ENCODE measurements at places on chromosomes 11 and 22.

DNA sequence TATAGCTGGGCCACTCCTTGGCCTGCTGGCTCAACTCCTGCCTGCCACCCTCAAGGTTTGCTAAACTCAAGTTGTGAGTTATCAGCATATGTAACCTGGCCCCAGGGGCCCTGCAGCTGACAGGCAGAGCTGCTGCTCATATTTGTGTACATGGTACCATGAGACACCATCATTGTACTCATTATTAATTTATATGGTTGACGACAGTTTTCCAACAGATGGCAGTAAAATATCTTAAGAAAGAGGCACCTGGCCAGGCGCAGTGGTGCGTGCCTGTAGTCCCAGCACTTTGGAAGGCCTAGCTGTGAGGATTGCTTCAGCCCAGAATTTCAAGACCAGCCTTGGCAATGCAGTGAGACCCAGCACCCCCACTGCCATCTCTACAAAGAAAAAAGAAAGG is 11.4 kb upstream of the DENND5A start:
- DNase-seq: no peak

DNA sequence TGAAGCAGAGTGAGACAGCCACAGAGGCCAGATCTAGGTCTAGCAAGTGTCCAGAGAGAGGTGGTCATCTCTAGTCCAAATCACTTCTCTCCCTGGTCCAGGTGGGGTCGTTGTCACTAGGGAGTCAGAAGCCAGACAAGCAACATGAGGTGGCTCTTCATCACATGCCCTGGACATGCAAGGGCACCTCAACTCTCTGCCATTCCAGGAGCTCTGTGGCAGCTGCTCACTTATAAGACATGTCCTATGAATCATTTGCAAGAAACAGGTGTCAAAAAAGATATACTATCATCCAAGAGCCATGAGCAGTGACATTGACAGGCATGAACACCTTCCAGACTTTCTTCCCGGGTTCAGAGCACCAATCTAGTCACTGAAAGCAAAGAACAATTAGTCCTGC is 130.8 kb downstream of the GALNT18 start:
- DNase-seq: no peak

DNA sequence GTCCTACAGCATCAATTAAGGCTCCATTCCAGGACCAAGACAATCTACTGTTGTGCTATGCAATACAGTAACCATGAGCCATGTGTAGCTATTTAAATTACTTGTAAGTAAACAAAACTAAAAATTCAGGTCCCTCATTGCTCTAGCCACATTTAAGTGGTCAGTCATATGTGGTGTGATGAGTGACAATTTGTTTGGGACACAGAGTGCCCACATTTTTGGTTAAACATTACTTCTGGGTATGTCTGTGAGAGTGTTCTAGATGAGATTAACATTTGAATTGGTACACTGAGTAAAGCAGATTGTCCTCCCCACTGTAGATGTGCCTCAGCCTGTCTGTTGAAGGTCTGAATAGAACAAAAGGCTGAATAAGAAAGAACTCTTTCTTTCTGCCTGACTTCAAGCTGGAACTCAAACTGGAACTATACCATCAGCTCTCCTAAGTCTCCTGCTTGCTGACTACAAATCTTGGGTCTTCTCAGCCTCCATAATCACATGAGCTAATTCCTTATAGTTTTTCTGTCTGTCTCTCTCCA is 15.8 kb downstream of the KBTBD3 start:
- no peak for DNase-seq

DNA sequence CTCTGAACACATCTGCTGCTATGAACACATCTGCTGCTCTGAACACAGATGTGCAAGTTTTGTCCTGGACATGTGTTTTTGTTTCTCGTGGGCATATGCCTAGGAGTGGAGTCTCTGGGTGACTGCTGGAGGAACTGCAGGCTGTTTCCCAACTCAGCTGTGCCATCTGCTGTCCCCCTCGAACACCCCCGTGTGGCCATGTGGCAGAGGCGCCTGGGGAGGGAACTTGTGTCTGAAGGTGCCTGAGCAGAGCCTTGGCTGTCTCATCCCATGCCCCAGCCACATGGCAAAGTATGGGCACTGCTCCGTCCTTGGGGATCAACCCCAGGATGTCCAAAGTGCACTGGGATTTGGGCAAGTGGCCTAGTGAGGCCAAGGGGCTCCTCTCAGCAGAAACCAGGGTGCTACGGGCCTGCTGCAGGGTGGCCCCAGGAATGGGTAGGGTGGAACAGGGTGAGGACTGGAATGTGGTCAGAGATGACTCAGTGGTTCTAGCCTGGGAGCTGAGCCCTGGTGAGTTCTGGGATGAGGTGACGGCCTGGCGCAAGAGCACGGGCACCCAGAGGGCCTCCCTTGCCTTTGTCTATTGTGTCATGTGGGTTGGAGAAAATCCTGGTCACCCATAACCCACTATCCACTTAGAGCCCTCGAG is 14.7 kb downstream of the GATD1 start:
- no peak for DNase-seq

GRCh38 chr11:64649291-64649697 is 58.3 kb downstream of the SLC22A12 start:
- DNase-seq: no peak

DNA sequence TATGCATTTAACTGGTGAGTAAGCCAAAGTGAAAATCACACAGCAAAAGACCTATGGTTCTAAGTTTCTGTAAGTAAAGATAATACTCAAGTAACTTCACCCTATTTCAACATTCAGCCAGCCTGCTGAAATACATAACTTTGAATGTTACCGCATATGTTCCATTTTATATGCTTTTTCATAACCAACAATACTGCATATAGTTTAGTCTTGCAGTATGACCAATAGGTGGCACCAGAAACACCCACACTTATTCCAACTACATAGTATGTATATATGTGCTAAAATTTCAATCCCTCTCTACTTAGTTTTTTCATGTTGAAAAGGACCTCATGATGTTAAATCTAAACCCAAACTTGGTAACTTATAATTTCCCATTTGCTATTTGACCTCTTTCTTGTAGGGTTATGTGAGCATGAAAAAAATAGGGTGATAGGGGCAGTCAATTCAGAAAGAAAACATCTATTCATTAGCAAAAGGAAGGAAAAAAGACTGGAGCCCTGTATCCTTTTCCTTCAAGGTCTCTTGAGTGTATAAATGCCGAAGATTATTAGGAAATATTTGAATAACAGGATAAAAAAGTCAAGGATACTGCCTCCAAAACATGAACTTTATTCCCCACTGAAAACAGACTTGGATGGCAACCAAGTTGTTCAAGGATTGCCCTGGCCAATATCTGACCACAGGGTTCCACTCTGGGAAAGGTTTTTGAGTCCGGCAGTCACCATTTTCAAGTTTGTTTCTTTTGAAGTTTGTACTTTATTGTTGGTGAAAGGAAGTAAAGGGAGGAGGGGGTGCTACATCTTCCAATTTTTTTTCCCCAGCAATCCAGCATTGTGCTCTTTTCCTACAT is 23.8 kb upstream of the FZD4 start:
- DNase-seq: no peak

DNA sequence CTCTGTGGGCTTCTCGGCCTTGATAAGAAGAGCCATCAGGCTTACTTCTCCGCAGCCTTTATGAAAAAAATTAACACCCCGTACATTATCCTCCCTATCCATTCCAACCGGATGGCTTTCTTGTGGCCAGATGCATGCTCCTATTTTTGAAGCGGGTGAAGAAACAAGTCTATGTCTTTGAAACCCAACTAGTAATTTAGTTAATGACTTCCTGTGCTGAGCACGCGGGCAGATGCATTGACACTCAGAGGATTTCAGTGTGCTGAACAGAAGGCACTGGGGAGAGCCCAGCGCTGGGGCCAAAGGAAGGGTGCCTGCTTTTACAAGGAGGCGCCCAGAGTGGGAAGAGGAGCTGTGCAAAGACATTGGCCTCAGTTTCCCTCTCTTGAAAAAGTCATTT is 53.3 kb downstream of the ARHGAP8 start:
- no peak for DNase-seq

GRCh38 chr11:76175783-76176182 is 30.5 kb downstream of the WNT11 start:
- no peak for DNase-seq

GRCh38 chr22:46484156-46484860 is 53.1 kb downstream of the CELSR1 start:
- no peak for DNase-seq

GRCh38 chr11:1305501-1306056 is 3.9 kb downstream of the TOLLIP start:
- DNase-seq: no peak

DNA sequence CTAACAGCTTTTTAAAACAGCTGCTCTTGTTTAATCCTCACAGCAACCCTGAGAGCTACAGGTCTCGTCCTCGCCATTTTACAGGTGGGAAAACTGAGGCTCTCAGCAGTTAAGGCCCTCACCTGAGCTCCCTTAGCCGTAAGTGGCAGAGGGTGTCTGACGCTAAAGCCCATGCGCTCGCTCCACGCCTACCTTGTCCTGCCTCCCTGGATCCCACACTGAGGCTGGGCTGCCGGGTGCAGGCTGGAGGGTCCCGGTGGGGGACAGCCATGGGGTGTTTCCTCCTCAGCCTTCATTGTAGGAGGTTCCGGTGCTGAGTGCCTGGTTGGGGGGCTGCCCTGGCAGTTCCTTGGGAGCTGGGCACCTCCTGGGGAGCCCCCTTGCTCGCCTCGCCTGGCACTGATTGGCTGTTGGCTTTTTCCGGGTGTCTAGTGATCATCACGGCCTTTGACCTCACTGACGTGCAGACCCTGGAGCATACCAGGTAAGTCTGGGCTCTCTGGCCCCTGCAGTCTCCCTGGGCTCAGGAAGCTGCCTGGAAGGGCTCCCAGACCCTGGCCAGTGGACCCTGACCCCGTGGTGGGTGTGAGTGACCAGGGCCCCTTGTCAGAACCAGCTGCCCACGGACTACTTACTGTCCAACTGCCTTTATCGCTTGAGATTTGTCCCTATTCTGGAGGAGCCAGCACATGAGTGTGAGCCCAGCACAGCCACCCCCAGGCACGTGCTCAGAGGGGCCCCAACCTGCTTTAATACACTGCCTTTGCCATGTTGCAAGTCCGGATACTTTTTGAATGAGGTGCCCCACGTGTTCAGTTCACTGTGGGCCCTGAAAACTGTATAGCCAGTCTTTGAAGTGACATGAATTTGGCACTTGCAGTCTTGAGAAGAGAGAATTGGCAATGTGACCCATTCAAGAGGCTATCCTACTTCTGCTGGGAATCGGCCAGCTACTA is 12.6 kb downstream of the RAB36 start:
- no peak for DNase-seq

DNA sequence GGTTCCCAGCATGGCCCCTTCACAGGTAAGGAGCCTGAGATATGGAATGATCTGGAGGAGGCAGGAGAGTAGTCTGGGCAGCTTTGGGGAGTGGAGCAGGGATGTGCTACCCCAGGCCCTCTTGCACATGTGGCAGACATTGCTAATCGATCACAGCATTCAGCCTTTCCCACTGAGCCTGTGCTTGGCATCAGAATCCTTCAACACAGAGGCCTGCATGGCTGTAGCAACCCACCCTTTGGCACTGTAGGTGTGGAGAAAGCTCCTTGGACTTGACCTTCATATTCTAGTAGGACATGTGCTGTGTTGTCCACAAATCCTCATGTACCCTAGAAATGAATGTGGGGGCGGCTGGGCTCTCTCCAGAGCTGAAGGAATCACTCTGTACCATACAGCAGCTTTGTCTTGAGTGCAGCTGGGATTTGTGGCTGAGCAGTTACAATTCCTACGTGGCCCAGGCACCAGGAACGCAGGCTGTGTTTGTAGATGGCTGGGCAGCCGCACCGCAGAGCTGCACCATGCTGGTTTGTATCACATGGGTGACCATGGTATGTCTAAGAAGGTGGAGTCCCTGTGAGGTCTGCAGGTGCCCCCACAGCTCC is 21.8 kb upstream of the PPP6R3 start:
- DNase-seq: no peak

GRCh38 chr11:66063900-66064299 is 6.2 kb upstream of the PACS1 start:
- no peak for DNase-seq

DNA sequence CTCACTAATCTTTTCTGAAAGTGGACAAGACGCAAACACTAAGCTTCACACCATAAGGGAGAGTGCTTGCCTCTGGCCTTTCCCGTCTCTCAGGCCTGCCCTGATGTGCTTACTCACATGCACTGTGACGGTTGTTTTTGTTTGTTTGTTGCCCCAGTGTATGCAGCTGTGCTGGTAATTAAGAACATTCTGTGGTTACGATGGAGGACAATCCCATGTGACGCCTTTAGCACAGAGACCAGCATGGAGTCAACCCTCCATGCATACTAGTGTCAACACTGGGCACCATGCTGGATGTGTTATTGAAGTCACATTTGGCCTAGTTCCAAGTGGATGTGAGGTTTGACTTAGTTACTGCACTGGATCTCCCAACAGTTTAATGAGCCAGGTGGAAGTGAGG is 27.8 kb upstream of the CDON start:
- no peak for DNase-seq

- DNase-seq: no peak
These were observed 56.7 kb downstream of the APIP start for GRCh38 chr11:34859496-34859895.

- DNase-seq: no peak
These were observed 68.9 kb downstream of the NECTIN1 start for GRCh38 chr11:119659971-119660723.

- DNase-seq: no peak
These were observed 75.3 kb upstream of the CREB3L1 start for GRCh38 chr11:46202149-46202548.

DNA sequence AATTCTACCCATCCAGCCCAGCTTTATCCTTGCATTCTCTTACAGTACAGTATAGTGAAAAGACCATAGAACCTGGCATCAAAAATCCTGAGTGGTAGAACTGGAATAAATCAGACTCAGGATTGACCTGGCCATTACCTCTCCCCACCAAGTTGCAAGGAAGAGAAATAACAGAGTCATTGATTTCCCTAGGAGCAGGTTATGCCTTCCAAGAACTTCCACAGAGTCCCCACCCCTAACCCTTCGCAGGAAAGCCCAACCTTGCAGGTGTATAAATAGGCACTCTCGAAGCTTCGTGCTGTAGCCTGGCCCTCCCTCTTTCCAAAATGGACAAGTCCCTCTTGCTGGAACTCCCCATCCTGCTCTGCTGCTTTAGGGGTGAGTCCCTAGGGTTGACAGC is at the start of gene PATE1:
Gene PATE1, plus strand, starts transcription at position 301 of the 400 bp plus-strand sequence. Its CDS starts 26 bp downstream, at position 327.
- no peak for DNase-seq

GRCh38 chr11:47506795-47507562 is 46.0 kb downstream of the CELF1 start:
- no peak for DNase-seq

GRCh38 chr22:32539631-32540421 is 65.2 kb downstream of the FBXO7 start:
- no peak for DNase-seq

- DNase-seq: no peak
These were observed 35.1 kb upstream of the WNT11 start for GRCh38 chr11:76241243-76242000.

- no peak for DNase-seq
These were observed 123.2 kb upstream of the SORL1-AS1 start for GRCh38 chr11:121575963-121576290.

DNA sequence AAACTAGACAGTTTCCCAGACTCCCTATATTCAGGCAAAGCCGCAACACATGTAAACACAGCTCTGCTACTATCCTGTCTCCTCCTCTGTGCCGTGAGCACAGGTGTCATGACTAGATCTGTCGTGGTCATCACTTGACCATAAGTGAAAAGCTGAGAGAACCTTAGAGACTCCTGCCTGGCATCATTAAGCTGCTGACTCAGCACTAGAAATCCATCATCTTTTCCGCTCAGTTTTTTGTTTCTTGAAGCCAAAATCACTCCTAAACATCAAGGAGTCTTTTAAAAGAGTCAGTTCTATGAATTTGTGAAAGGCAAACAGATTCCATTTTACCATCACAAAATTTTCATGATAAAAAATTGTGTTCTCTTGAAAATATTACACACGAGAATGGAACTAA is 102.5 kb upstream of the TP53AIP1 start:
- no peak for DNase-seq
